ENCODE measurements at places on chromosomes 7 and 10. TPM values are rescaled to one million over a fixed set of nuclear protein-coding genes. Genes with fewer than 3 reads are reported as not detected.

GRCh38 chr7:142338633-142339501, 81.0 kb upstream of the PRSS58 start:
- no peak overlapping the region for H3K4me3 ChIP-seq
- peaks cover 4% of the 10 kb centered on the region for H3K4me1 ChIP-seq
- no peak for DNase-seq
- H3K36me3 ChIP-seq = no peaks in the 10 kb centered on the region
- no peaks in the 10 kb centered on the region for H3K27me3 ChIP-seq

CUBN gene
- 11.4 TPM for total RNA-seq

DNA sequence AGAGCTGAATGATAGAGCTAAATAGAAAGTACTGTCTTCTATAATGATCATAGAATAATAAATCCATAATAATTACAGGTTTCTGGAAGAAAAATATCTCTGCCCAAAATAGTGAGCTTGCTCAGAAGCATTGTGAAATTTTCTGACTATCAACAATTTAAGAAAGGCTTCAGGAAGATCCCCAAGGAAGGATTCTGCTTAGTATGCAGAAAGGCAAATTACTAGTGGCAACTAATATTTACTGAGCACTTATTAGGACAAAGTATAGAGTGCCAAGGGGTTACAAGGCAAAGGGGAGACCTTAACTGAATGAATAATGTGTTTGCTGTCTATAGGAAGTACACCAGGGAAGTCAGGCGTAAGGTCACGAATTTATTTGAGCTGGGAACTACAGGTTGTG, 158.1 kb upstream of the LRRTM3 start:
- no peak overlapping the region for H3K4me3 ChIP-seq
- no peaks in the 10 kb centered on the region for H3K27me3 ChIP-seq
- no peaks in the 10 kb centered on the region for H3K36me3 ChIP-seq
- no peaks in the 10 kb centered on the region for H3K4me1 ChIP-seq
- no peak for DNase-seq

DNA sequence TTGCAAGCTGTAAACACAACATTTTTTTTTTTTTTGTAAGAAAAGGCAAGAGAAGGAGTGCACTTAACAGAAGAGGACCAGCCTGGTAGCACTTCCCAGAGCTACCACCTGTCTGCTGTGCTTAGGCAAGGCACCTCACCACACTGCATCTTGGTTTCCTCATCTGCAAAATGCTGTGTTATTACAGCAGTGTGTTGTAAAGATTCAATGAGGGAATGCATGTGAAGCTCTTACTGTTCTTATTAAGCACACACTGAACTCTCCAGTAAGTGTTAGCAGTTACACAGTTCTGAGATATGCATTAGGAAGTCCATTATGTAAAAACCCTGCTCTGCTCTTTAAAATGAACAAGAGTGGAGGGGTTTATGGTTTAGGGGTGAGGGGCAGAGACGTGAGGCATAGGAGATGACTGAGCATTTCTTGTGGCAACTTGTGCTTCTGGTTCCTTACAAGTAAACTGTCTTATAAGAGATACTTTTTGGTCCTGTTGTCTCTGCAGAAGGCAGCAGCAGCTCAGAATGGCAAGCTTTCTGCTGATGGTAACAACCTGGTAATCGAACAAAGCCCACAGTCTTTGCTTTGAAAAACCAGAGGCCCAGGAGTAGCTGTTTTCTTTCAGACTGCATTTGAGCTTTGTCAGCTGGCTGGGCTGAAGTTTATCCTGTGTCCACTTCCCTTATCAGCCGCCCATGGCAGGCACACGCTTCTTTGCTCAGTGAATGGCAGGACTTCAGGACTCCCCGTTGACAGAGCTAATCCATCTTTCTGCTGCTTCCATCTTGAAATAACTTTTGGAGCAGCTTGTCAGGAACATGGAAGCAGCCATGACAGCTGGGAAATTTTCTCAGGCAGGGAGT, 98.8 kb upstream of the BMPER start:
- no peak for DNase-seq
- no peaks in the 10 kb centered on the region for H3K36me3 ChIP-seq
- H3K4me1 ChIP-seq = no peaks in the 10 kb centered on the region
- H3K27me3 ChIP-seq = no peaks in the 10 kb centered on the region
- no peak overlapping the region for H3K27ac ChIP-seq
- no peak overlapping the region for H3K4me3 ChIP-seq

RAPGEF5 gene
- total RNA-seq = 0.32 TPM

- H3K27ac ChIP-seq = no peak overlapping the region
- DNase-seq = no peak
- H3K4me1 ChIP-seq = no peaks in the 10 kb centered on the region
- no peaks in the 10 kb centered on the region for H3K27me3 ChIP-seq
- H3K36me3 ChIP-seq = no peaks in the 10 kb centered on the region
Observed at GRCh38 chr7:75575488-75576121, 83.5 kb downstream of the SPDYE5 start.

DNA sequence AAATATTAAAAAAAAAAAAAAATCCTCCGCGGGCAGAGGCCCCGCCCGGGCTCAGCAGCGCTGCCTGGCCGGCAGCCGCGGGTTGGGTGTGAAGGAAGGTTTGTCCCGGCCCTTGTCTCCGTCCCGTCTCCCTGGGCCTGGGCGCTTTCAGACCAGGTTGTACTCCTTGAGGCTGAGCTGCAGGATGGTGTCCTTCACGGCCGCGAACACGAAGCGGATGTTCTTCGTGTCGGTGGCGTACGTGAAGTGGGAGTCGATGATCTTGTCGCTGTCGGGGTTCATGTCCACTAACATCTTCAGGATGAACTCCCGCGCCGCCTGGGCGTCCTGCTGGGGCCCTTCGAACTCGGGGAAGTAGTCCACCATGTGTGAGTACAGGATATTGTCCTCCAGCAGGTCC, 123.7 kb upstream of the KCTD7 start:
- no peaks in the 10 kb centered on the region for H3K36me3 ChIP-seq
- peaks cover 4% of the 10 kb centered on the region for H3K27me3 ChIP-seq
- no peak for DNase-seq
- no peak overlapping the region for H3K27ac ChIP-seq

DNA sequence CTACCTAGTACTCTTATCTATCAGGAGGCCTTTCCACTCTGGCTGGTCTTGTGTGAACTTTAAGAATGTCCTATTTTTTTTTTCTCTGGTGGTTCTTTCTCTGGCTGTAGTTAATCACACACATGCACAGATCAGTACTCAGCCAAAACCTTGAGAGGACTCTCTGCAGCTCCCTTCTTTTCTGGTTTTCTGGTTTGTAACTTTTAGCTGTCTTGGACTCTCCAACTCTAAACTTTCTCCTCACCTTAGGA, 54.9 kb upstream of the HELLS start:
- H3K27ac ChIP-seq = no peak overlapping the region
- H3K36me3 ChIP-seq = no peaks in the 10 kb centered on the region
- peaks cover 13% of the 10 kb centered on the region for H3K27me3 ChIP-seq

VDAC2 gene
- total RNA-seq = 84.1 TPM
